ENCODE measurements at places on chromosomes 12 and 14.

DNA sequence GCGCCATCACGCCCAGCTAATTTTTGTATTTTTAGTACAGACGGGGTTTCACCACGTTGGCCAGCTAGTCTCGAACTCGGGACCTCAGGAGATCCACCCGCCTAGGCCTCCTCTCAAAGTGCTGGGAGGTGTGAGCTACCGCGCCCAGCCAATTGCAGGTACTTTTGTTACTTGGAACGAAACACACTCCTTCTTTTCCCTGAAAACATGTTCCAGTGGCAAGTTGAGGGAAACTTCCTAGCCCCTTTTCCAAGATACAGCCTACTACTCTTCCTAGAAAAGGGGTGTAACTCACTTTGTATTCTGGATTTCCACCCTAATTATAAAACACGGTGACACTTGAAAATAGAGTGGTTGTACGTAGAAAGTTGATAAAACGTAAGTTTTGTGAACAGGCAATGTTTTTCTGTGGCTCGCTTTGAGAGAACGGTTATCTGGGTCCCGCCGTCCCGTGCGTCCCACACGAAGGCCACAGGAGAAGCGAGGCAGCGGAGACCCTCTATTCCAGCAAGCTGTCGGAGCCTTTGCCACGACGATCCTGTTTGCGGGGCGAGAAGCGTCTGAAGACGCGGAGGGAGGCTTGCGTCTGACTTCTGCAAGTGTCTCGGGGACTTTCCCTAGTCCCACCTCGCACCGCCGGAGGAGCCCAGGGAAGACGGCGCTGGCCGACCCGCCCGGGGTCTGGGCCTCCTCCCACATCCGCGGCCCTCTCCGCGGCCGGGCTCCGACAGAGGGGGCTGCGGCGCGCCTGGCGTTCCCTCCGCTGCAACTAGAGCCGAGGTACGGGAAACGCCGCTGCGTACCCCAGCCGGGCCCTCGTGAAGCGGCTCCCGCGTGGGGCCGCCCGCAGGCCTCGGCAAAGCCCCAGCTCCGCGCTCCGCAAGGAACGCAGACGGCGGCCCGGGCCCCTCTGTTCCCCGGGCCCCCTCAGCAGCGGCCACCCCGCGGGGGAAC, 745 bp downstream of the CDCA4 start:
- DNase-seq: peak; percentile 49

DNA sequence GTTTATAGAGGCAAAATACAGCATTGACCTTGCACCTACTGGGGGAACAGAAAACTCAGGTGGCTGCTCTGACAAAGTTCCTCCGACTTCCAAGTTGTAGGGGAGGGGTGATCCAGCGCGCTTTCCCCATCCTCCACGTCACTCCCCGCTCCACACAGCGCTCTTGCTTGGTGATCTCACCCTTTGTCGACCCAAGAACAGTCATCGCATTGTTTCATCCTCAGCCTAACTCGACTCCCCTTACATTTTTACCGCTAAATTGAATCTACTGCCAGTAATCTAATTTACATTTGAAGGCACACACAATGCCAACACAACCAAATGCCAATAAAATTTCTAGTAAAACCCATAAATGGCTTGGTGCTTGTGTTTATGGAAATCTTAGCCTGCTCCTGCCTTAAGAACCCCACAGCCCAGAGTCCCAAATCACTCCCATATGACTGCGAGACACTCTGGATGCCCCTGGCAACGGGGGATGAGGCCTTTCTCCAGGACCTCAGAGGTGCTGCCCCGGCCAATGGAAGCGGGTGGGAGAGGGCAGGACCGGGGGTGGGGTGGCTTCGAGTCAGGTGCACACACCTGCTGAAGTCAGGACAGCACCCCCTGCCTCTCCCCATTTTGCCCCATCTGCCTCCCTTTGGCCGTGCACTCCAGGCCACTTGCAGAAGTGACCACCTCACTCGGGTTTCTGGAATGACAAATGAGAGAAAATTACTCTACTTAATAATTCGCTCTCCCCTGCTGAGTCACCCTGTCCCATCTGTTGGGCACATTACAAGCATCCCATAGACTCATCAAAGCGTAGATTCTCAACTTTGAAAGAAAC, 98.2 kb upstream of the GSC start:
- DNase-seq: no peak

- no peak for DNase-seq
These were observed 62.5 kb downstream of the PKP2 start for GRCh38 chr12:32834122-32834521.

- DNase-seq: no peak
These were observed 218.2 kb downstream of the PRKD1 start for GRCh38 chr14:29709490-29709889.

DNA sequence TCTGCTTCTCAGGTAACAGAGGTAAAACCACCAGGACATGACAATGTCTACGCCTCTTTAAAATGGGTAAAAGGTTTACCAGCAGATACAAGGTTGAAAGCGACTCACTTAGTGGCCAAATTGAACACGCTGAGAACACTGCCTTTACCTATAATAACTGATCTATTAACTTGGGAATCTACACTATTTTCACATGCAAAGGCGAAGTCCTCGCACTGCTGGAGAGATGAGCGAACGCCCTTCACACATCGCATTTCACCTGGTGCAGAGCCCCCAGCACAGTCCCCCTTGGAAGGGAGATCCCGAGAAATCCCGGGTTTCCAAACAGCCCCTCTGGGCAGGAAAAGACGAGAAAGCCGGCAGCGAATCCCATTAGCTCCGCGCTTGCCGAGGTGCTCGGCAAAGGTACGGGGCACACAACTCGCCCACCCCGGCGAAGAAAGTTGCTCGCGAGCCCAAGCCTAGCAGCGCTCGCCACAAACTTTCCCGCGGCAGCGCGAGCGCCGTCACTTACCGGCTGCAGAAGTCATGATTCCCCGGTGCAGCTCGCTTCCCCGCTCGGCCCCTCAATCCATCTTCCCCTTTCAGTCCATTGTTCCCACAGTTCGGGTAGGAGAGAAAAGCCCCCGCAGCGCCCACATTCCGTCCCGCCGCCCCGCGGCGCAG, 423 bp downstream of the FGD6 start:
- DNase-seq: peak; percentile 56

DNA sequence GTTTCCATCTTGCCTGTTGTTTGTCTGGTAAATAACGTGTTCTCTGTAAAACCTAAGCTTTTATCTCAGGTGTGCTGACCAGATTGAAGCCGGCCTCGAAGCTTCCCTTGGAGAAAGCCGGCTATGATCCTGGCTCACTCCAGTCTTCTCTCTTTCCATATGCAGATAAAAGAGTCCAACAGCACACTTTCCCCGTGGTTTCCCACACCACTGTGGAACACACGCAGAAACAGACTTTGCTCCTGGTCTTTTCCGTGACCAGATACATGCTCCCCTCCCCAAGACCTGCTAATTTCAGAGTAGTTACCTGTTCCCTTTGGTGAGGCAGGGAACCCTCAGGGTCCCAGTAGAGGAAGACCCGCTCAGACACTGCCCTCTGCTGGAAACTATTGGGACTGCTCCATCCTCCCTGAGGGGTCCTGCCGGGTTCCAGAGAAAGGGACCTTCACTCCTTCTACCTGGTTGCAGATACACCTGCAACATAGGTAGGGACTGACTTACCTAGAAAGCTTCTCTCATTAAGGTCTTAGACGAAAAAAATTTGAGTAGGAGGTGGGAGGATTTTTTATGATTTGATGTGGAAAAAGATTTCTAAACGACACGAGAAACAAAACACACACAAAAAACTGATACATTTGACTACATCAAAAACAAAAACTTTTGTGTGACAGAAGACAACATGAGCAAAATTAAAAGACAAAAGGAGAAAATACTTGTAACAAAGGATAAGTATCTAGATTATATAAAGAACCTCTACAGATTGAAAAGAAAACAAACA, 415.4 kb upstream of the CCDC196 start:
- peak; percentile 17 for DNase-seq

DNA sequence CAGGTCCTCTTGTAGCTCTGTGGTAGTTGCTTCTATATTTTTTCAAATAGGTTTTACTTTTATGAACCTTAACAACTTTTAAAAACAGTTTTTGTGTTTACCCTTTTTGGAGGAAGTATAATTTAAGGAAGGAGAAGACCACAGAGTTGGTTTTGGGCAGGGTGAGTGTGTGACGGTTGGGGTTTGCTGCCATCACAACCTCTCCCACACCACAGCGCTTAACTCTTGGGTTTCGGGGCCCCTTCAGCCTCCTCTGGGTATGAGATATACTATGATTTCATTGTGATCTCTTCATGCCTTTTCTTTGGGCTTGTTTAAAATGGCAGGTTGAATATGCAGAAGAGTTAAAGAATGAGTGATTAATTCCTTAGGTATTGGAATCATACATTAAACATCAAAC, 228.7 kb upstream of the CRY1 start:
- DNase-seq: no peak
